CD8-positive, alpha-beta T cell (primary cell): ENCODE measurements at places on chromosomes 1 and 21. TPM values are rescaled to one million over a fixed set of nuclear protein-coding genes. Genes with fewer than 3 reads are reported as not detected.

Gene RIMS3
- 0.68 TPM for total RNA-seq

Gene LRRC38
- total RNA-seq, result not detected

DNA sequence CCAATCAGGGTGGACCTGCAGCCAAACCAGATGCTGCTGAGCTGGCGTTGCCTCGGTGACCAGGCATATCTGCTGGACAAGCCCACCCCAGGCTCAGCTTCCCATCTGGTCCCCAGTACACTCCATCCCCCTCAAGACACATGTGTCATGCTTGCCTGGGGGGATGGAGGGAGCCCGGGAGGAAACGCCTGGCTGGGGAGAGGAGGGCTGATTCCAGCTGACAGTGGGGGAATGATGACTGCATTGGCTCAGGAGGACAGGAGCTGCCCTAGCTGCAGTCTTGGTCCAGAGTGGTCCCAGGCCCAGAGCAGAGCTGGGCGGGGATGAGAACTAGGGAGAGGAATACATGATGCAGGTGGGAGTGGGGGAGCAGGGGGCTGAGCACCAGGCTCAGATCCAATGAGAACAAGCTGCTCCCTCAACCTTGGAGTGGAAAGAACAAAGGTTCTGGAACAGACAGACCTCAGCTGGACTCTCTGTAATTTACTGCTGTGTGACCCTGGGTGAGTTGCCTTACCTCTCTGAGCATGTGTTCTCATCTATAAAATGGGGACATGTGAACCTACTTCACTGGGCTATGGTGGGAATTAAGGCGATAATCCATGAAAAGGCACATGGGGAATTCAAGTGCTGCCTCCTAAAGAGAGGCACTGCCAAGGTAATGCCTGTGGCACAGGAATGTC lies 23.1 kb upstream of the ECE1 start:
- DNase-seq, result no peak

- DNase-seq, result peak; percentile 20
Observed at GRCh38 chr1:203764105-203765028, 616 bp upstream of the LAX1 start.

DNA sequence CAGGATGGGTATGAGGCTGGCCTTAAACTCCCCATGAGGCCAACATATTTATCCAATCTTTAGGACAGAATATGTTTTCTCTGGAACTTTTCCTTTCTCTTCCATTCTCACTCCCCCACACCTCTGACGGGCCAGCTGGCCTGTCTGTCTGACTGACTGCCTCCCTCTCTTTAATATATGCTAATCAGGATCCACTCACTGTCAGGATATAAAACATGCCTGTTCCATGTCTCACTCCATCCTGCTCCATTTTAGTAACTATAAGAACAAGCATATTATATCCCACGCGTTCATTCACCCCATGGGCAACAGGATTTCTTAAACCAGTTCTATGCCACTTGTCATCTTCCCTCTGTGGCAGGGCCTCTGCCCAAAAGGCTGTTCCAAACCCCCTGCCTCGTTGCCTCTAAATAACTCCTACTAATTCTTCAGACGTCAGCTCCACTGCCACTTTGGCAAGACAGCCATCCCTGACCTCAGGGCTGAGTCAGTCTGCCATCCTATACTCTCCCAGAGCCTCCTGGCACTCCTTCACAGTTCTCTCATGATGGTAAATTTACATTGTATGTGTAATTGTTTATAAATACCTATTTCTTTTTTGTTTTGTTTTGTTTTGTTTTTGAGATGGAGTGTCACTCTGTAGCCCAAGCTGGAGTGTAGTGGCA lies 84.3 kb upstream of the SPATA6 start:
- no peak for DNase-seq

DNA sequence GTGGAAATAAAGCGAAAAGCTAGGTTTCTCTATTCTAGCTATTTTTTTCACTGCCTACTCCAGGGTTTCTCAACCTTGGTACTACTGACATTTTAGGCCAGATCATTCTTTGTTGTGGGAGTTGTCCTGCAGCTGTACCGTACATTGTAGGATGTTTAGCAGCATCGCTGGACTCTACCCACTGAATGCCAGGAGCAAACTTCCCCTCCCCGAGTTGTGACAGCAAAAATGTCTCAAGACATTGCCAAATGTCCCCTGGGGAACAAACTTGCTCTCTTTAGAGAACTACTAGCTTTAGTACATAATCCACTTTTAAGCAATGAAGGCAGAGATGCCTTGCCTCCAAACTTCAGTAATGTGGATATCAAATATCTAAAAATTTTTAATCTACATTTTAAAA lies 122.8 kb downstream of the PLPPR5 start:
- no peak for DNase-seq
